ENCODE measurements at places on chromosomes 3 and 15.

- no peak for DNase-seq
These were observed 5.1 kb downstream of the EPHB3 start for GRCh38 chr3:184566441-184567414.

DNA sequence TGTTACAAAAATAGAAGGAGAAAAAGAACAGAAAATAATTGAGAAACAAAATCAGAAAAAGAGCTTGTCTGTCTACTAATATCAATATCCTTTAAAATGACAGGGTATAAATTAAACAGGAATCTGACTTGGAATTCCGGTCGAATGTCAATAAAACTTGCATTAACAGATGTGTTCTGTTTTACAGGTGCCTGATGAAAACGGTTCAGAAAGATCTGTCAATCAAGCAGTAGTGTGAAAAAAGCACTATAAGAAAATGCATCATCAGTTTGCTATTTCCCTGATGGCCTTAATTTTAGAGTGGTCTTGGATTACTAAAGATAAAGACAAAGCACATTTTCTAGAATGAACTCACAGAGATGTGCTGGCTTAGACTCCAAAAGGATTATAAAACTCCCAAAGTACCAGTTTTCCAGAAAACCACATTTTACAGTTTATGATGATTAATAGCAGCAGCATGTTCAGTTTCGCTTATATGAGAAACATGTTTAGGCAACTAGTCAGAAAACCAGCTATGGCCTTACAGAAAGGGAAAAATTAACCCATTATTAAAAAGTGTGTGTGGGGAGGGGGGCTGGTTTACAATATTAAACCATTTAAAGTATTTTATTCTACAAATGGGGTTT is 8.2 kb upstream of the C3orf38 start:
- DNase-seq = no peak

- no peak for DNase-seq
These were observed 127.4 kb downstream of the FOXP1 start for GRCh38 chr3:71456156-71456555.

DNA sequence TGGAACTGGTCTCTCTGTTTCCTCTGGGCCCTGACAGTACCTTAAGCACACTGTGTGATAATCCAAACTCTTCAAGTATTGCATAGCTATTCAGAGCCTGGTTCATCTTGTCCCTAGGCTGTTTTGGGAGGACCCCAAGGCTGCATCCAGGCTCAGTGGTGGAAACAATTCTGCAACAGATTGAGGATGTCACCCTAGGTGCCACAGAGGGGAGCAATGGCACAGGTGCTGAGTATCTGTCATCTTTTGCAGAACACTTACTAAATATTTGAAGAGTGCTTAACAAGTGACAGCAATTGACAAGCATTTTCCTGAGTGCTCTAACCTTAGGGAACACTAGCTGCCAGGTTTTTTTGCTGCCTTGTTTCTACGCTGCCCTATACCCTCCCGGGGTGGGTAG is 27.8 kb downstream of the STARD5 start:
- DNase-seq = no peak

- DNase-seq = peak; percentile 30
These were observed 55.3 kb upstream of the CA12 start for GRCh38 chr15:63436872-63437375.

GRCh38 chr15:35506272-35506870 is 39.6 kb downstream of the DPH6 start:
- no peak for DNase-seq

- no peak for DNase-seq
These were observed 40.9 kb upstream of the LARS2 start for GRCh38 chr3:45347315-45348000.
